ENCODE measurements at places on chromosomes 13 and 19.

GRCh38 chr19:2150794-2151338 lies 500 bp downstream of the AP3D1 start:
- no peak for DNase-seq

GRCh38 chr13:77139306-77139705 lies 112.3 kb upstream of the FBXL3 start:
- no peak for DNase-seq

- DNase-seq: no peak
Measured at GRCh38 chr13:113895436-113895835, 31.6 kb upstream of the GAS6 start.

DNA sequence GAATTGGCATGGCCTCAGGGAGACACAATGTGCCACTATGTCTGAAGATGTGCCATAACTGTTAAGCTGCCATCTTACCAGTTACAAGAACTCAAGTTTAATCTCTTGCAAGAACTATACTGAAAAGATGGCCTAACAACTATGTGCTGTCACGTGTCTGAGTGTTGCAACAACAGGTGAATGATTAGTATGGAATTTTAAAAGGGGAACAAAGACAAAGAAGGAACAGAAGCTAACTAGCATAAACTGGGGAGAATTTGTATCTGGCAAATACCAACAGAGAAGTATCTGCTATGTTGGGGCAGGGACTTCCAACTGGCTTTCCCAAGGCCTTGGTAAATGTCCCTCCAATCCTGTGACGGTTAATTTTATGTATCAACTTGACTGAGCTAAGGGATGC lies 11.5 kb upstream of the ACOD1 start:
- DNase-seq: no peak

Data from HEK293T (cell line).